ENCODE measurements at places on chromosomes 5 and 9.

DNA sequence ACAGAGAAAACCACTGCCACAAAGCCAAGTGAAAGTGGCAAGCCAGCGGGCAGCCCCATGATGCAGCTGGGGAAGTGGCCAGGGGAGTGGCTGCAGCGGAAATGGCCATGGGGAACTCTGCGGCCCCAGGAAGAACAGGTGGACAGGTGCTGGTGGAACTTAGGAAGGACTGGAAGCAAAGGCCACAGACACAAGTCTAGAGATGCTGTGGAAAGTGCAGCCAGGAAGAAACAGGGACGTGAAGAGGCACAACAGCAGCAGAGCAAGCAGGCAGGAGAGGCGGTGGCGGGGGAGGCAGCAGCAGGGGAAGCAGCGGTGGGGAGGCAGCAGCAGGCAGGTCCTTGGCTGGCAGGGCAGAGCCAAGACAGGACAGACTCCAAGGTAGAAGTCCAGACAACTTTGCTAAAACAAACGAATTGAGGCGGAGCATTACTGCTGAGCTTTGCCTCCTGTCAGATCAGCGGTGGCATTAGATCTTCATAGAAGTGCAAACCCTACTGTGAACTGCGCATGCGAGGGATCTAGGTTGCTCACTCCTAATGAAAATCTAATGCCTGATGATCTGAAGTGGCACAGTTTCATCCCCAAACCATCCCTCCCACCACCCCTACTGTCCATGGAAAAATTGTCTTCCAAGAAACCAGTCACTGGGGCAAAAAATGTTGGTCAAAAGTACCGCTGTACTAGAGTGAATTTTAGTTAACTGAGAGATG is 11.8 kb downstream of the SURF6 start:
- no peak for DNase-seq

- no peak for DNase-seq
Measured at GRCh38 chr9:114806526-114806900, 674 bp upstream of the TNFSF15 start.

GRCh38 chr9:68851657-68852056 is 146.6 kb downstream of the PIP5K1B start:
- no peak for DNase-seq

- DNase-seq: no peak
Measured at GRCh38 chr5:73044546-73044945, 75.8 kb upstream of the TMEM171 start.

DNA sequence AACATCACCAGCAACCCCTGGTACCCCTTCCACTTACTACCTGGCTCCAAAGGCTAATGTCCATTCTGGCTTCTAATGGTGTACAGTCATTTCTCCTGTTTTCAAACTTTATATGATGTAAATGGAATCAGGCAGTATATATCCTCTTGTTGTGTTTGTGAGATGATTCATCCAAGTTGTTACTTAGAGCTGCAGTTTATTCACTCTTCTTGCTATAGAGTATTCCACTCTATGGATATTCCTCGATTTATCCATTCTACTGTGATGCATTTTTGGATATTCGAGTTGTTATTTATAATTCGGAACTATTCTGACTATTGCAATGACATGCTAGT is 32.4 kb downstream of the IRF1 start:
- DNase-seq: no peak

DNA sequence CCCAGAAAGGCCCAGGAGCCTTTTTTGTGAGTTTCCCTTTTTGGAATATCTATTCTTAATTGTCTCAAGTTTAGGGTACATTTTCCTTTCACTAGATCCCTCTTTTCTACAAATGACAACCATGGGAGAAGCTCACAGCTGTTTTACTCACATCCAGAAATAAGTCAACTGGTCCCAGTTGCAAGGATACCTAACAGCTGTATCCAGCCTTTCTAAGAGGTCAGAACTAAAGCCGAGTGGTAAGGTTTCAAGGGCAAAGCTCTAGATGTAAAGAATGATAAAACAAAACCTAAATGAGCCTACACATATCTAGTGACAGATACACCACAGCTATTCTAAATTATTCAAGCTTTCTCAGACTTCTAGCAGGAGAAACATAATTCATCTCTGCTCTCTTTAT is 4.4 kb downstream of the FGF10 start:
- DNase-seq: no peak

GRCh38 chr5:74310997-74311930 is 329.3 kb downstream of the ENC1 start:
- no peak for DNase-seq

- no peak for DNase-seq
Measured at GRCh38 chr5:139828207-139828895, 32.7 kb downstream of the PSD2 start.

- DNase-seq: no peak
Measured at GRCh38 chr5:4019841-4020240, 424.2 kb downstream of the IRX1 start.

GRCh38 chr5:80516826-80517225 is 28.9 kb downstream of the FAM151B start:
- no peak for DNase-seq

DNA sequence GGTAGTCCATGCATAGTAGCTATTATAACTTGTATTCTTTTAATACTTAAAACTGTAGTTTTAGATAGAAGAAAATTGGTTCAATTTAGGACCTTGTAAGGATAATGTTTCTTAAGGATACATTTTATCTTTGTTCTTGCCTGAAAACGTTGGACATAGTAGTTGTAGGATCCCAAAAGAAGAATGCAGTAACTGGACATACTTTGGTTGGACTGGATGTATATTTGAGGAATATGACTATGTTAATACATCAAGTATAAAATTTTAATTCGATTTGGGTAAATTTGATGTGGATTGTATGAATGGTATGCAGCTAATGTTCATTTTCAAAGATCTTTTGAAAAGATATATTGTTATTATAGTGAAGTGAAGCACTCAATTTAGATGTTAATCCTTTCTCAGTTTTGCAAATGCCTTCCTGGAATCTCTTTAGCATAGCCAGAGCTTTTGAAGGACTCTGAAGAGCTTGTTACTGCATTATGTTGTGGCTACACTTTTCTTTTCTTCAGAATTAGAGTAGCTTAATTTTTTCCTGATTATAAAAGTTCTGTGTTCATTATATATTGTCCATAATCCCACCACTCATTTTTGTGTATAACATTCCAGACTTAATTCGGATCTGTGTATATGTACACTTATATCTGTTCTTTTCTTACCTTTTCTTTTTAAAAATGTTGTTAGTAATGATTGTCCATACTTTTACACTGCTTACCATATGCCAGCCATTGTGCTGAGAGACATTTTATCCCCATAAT is 41.2 kb downstream of the LRRTM2 start:
- no peak for DNase-seq

- no peak for DNase-seq
Measured at GRCh38 chr5:1643651-1644392, 120.1 kb upstream of the LPCAT1 start.

- DNase-seq: no peak
Measured at GRCh38 chr5:97888439-97888838, 705.4 kb upstream of the RIOK2 start.

DNA sequence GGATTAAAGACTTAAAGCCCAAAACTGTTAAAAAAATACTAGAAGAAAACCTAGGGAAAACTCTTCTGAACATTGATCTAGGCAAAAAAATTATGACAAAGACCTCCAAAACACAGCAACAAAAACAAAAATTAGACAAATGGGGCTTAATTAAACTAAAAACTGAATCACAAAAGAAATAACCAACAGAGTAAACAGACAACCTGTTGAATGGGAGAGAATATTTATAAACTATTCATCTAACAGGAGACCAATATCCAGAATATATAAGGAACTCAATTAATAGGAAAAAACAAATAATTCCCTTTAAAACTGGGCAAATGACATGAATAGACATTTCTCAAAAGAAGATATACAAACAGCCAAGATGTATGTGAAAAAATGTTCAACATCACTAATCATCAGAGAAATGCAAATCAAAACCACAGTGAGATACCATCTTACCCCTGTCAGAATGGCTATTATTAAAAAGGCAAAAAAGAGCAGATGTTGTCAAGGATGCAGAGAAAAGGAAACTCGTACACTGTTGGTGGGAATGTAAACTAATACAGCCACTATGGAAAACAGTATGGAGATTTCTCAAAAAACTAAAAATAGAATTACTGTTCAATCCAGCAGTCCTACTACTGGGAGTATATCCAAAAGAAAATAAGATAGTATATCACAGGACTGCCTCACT is 50.2 kb upstream of the TLX3 start:
- no peak for DNase-seq

DNA sequence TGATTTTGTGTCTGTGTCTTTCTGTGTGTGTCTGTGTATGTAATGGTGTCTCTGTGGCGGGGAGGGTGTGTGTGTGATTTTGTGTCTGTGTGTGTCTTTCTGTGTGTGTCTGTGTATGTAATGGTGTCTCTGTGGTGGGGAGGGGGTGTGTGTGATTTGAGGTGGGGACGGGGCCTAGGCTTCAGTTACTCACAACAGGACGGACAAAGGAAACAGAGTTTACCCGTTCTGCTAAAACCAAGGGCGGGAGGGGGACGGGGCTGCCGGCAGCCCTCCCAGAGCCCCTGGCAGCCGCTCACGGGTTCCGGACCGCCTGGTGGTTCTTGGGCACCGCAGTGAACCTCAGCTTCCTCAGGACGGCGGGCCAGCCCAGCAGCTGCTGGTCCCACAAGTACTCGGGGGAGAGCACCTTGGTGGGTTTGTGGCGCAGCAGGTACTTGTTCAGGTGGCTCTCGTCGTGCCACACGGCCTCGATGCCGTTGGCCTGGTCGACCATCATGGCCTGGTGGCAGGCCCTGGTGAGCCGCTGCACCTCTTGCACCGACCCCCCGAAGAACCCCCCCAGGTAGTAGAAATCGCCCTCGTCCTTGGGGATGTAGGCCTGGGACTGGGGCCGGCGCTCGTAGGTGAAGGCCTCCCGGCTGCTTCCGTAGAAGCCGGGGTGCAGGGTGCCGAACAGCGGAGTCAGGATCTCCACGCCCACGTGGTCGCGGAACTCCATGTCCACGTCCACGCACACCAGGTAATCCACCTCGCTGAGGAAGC is 19.4 kb downstream of the ABO start:
- DNase-seq: no peak

- DNase-seq: no peak
Measured at GRCh38 chr5:135417083-135417482, 18.1 kb upstream of the MACROH2A1 start.

- no peak for DNase-seq
Measured at GRCh38 chr9:109641372-109641659, 138.7 kb upstream of the PALM2AKAP2 start.

GRCh38 chr9:38153152-38153909 is 84.3 kb upstream of the SHB start:
- no peak for DNase-seq

DNA sequence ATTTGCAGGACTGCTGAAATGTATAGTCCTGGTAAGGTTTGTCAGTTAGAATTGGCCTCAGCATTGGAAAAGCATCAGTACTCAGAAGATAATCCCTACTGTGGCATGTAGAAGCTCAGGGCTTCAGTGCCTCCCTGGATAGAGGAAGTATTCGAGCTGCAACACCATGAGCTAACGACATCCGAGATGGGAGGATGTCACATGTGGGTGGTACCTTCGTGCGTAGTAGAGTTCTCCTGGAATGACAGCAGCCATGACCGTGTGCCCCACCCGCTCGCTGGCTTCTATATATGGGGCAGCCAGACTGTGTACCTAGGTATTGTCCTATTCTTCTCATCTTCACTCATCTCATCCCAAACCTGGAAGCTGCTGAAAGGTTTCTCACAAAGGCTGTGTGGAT is 345.8 kb upstream of the KLF9 start:
- DNase-seq: no peak

GRCh38 chr9:93300585-93301081 is 116.7 kb downstream of the WNK2 start:
- DNase-seq: no peak

DNA sequence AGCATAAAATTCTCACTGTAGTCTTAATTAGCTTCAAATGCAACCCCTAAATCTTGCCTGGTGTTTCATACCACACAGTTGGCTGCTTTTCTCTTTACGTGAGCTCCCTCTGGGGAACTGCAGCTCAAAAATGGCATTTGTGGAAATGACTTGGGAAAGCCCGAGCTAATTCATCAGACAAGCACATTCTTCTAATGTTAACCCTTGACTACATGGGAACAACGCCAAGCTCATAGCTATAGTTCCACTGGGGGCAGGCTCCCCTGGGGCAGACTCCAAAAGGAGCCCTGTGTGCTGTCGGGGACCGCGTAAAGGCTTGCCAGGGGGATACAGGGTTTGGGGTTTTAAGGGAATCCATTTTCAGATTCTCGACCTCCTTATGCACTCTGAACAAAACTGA is 301.4 kb upstream of the DAP start:
- no peak for DNase-seq

- DNase-seq: no peak
Measured at GRCh38 chr5:123438244-123438643, 15.0 kb upstream of the CEP120 start.

- no peak for DNase-seq
Measured at GRCh38 chr5:80837679-80838078, 122.5 kb upstream of the RASGRF2 start.

- no peak for DNase-seq
Measured at GRCh38 chr5:93079046-93079445, 502.0 kb downstream of the NR2F1-AS1 start.

DNA sequence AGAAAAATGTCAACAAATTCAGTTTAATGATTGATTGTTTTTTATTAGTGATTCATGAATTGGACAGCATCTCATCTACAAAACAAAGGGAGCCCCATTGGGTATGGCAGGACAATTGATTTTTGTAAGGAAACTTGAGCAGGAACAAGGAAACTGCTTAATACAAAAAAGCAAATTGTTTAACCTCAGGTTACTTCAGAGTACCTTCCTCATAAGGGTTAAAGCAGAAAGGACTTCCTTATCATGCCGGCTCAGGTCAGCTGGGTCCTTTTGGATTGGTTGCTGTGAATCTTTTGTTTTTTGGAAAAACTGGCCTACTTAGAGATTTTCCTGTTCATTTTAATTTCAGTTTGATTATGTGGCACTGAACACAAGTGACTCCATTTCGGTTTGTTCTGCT is 211.8 kb downstream of the ARRDC3 start:
- no peak for DNase-seq

GRCh38 chr5:179322071-179323025 is 22.9 kb downstream of the ADAMTS2 start:
- no peak for DNase-seq

- DNase-seq: no peak
Measured at GRCh38 chr9:120559546-120559945, 20.4 kb downstream of the CDK5RAP2 start.

GRCh38 chr9:91647371-91647770 is 223.7 kb upstream of the NFIL3 start:
- DNase-seq: no peak

DNA sequence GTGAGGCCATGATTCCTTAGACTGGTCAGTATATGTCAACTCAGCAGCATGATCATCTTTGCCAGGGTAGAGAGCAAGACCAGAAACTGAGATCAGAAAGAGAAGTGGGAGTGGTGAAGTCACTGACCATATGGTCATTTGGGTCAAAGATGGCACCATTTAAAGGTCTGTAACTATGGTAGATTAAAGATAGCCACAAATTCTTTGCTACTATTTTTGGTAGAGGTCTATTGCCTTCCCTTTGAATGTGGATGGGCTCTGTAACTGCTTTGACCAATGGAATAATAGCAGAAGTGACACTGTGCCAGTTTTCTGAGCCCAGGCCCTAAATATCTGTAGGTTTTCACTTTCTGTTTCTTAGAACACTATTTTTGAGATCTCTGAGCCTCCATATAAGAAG is 117.6 kb downstream of the PCSK1 start:
- DNase-seq: no peak
